ENCODE measurements at places on chromosomes 4 and X. TPM values are rescaled to one million over a fixed set of nuclear protein-coding genes. Genes with fewer than 3 reads are reported as not detected.

GRCh38 chrX:8783097-8783713 is 18.0 kb downstream of the FAM9A start:
- DNase-seq = peak; percentile 20

Gene RASSF6
- not detected for total RNA-seq

DNA sequence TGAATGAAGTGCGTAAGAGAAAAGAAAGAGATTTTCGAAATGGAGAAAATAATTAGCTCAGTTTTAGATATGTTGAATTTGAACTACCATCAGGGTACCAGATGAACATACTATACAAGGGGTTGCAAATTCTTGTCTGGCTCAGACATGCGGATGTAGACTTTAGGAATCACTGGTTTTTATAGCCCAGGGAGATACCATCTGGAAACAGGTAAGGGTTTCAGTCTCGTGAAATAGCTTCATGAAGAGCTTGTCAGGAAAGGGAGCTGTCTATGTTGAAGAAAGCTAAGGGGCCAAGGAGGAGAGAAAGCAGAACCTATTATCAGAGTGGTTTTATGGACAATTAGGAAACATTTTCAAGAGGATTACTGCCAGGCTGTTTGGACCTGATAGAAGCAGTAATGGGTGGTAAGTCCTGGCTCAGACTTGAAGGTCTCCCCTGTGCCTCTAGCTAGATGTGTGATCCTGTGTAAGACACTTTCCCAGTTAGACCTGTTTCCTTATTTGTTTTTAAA is 6.7 kb downstream of the RAB9A start:
- no peak for DNase-seq

Gene MAGEB10
- total RNA-seq = not detected

DNA sequence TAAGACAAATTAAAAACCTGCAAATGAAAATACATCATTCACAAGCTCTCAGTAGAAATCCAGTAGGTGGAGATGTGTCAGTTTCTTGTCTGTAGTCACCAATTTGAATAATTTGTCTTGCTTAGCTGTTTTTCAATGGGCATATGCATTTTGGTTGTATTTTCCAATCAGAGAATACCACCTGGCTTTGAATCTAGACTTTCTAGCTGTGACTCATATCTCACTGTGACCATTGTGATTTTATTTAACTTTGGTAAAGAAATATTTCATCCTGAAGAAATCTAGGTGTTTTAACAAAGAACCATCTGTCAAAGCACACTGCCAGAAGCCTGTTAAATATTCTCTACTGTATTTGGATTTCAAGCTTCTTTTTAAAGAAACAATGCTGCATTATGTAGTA is 1650.6 kb upstream of the IGFBP7 start:
- DNase-seq = no peak

DNA sequence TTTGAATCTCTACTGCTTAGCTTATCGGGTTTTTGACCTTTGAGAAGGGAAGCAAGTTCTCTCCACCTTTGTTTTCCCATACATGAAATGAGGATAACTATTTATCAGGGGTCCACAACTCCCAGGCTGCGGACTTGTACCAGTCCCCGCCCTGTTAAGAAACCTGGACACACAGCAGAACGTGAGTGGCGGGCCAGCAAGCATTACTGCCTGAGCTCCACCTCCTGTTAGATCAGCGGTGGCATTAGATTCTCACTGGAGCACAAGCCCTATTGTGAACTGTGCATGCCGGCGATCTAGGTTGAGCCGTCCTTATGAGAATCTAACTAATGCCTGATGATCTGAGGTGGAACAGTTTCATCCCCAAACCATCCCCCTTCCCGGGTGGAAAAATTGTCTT is 579.5 kb downstream of the GALNTL6 start:
- DNase-seq = no peak

DNA sequence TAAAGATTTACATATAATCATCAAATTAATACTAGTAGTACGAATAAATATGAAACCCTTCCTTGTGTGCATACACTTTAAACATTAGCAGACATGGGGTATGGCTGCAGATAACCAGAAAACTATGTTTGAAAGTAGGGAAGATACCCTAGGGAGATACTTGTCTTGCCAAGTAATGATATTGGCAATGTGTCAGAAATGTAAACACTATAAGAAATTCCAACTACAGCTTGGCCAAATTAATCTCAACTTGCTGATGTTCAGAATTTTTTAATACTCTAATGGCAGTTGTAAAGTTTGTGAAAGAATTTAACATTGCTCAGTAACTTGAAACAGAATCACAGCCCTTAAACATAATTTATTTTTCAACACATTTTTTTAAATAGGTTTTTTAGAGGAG is 27.4 kb upstream of the HPGD start:
- DNase-seq = no peak

DNA sequence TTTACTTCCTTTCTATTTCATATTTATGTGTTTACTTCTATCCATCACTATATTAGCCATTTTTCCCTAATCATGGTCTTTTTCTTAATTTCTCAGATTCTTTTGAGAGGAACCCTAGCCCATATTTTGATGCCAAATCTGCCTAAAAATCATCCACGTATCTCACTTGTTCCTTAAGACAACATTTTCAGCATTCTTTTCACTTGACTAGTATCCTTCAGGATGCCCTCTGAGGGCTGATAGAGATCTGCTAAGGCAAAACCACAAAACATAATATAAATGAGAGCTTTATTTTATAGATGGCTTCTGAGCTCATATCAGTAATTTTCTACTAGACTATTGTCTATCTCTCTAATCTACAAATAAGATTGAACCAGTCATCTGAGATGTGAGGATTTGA is 341.9 kb downstream of the GPM6A start:
- no peak for DNase-seq

Gene TMEM156
- 13.8 TPM for total RNA-seq

GRCh38 chr4:143355540-143356217 is 19.0 kb downstream of the GAB1 start:
- DNase-seq = no peak

DNA sequence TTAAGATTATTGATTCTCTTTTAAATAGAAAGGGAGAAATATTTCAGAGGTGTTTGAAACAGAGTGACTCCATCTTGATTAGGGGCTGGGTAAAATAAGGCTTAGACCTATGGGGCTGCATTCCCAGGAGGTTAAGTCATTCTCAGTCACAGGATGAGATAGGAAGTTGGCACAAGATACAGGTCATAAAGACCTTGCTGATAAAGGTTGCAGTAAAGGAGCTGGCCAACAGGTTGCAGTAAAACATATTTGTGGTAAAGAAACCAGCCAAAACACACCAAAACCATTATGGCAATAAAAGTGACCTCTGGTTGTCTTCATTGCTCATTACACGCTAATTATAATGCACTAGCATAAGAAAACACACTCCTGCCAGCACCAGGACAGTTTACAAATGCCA is 165.0 kb downstream of the SPIN4 start:
- DNase-seq = no peak

Gene SERPINA7
- not detected for total RNA-seq

Gene F8A3
- total RNA-seq = 9.7 TPM

GRCh38 chrX:10254739-10255138 is 98.0 kb downstream of the CLCN4 start:
- no peak for DNase-seq

DNA sequence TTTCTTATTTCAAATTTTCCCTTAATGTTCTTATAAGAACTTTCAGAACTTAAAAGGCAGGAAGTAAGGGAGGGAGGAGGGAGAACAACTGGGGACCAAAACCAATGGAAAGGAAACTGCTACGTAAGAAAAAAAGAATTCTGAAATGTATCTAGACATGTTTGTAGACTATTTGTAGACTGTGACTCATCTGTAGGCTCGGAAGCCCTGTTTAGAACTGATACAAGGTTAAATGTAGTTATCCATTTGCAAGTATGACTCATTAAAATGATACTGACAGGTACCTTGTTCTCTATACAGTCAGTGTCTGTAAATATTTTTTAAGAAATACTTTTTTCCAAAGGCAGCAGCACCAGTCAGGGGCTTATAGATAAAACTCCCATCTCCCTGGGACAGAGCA is 202.0 kb downstream of the DHX15 start:
- DNase-seq = no peak

- no peak for DNase-seq
These were observed 51.9 kb downstream of the ATP10D start for GRCh38 chr4:47536966-47537365.

Gene F11
- total RNA-seq = not detected

DNA sequence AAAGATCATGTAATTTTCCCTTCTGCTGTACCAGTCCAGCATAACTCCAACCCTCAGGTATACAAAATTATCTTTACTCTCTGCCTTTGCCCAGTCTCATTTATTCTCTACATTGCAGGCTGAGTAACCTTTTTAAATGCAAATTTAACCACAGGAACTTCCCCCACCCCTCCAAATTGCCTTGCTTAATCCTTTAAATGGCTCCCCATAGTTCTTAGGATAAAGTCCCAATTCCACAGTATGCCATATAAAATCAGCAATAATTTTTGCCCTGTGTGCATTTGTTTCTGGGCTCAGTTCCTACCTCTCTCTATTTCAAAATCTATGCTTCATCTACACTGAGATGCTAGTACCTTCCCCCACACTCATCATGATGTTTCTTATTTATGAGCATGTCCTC is 879.7 kb downstream of the RPA4 start:
- no peak for DNase-seq

- no peak for DNase-seq
These were observed 167.9 kb upstream of the CPEB2 start for GRCh38 chr4:14834382-14834781.

GRCh38 chrX:31217084-31217483 is 145.2 kb upstream of the FTHL17 start:
- DNase-seq = no peak

Gene HOPX
- 33.5 TPM for total RNA-seq

DNA sequence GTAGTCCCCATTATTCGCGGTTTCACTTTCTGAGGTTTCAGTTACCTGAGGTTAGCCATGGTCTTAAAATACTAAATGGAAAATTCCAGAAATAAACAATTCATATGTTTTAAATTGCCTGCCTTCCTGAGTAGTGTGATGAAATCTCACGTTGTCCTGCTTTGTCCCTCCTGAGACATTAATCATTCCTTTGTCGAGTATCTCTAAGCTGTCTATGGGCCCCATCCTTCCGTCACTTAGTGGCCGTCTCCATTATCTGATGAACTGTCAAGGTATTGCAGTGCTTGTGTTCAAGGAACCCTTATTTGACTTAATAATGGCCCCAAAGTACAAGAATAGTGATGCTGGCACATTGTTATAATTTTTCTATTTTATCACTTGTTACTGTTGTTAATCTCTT is 94.8 kb downstream of the ADGRL3 start:
- DNase-seq = no peak

DNA sequence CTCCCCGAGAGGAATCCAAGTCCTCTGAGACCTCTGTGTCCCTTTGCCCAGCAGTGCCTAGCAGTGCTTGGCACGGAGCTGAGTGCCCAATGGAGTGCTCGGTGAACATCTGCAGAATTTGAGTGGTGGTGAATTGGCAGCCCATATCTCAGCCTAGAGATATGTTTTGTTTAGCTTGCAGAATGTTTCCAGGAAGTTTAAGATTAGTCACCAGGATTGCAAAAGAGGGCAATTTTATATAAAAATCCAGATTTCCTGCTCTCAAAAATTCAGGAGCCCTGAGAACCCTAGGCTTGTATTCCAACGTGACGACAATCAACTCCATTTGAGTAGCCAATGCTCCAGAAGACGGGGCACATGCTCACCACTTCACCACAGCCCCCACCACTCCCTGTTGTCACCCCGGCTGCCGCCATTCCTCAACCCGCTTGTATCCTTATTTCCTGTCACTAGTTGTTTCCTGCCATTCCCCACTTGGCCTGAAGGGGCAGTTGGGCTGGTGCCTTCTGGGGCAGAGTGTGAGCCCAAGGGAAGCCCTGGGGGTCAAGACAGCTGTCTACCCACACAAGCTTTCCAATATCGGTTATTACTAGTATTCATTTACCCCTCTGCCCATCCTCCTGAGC is 116.9 kb downstream of the EFNB1 start:
- DNase-seq = no peak

DNA sequence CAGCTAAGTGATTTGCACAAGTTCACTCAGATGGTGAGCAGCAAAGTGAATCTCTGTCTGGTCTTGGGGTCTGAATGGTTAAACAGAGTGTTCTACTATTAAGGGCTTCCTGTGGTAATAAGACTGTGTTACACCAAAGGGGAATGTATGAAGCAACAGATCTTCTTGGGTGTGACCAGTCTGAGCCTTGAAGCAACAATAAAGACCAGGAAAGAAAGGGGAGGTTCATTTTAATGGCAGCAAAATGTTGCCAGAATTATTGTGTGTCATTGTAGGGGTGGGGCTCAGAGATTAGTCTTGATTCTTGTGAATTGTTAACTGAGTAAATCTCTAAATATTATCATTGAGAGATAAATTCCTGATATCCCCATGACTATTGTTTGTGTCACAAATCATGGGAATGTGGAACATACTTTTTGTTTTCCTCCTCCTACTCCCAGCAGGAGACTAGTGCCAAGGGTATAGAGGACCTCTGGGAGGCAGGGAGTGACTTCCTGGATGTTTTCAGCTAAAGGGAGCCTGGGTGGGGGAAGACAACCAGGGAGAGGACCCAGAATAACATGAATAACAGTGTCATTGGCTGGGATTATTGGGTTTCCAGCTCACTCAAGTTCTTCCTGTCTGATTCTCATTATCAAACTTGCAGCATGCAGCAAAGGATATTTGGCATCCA is 141.4 kb upstream of the PAK3 start:
- DNase-seq = no peak

DNA sequence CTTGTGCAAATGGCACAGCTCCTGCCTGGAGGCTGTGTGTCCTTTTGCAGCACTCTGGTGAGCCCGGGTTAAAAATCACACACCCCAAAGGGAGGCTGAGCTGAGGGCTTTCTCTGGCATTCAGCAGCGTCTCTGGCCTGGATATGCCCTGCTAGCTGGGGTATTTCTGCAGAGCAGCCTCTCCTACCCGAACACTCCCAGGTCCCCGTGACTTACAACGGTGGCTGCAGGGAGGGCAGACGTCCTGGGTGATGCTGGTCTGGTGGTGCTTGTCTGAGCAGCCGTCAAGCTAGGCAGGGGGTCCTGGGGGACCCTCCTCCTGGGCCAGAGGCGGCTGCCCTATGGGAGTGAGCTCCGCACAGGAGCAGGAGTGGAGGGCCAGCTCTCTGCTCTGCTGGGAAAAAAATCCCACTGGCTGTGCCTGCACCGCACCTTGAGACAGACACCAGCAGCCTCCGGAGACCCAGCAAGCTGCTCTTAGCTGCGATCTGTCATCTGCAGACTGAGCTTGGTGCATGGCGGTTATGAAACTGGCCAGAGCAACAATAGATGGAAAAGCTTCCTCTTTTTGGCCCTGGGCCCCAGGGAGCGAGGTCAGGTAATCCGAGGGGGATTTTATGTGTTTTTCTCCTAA is 41.3 kb upstream of the ASMTL start:
- no peak for DNase-seq

Gene ZDHHC15
- not detected for total RNA-seq

- DNase-seq = no peak
These were observed 130.4 kb downstream of the INPP4B start for GRCh38 chr4:142715727-142716126.

Measured in activated naive CD4-positive, alpha-beta T cell treated with anti-CD3 and anti-CD28 coated beads, Interleukin-2, amount 50 U/mL, for 72 hours (primary cell).